ENCODE measurements at places on chromosomes 6 and 20.

GRCh38 chr6:57108691-57109090, 18.7 kb downstream of the ZNF451 start:
- no peak for DNase-seq
- H3K27ac ChIP-seq = no peak overlapping the region
- H3K4me1 ChIP-seq = no peaks in the 10 kb centered on the region
- H3K36me3 ChIP-seq = peaks cover 5% of the 10 kb centered on the region
- no peaks in the 10 kb centered on the region for H3K27me3 ChIP-seq
- H3K4me3 ChIP-seq = no peak overlapping the region

GRCh38 chr6:154543628-154544027, 33.1 kb upstream of the CNKSR3 start:
- H3K4me3 ChIP-seq = no peak overlapping the region
- peaks cover 21% of the 10 kb centered on the region for H3K4me1 ChIP-seq
- DNase-seq = no peak
- H3K36me3 ChIP-seq = no peaks in the 10 kb centered on the region
- no peak overlapping the region for H3K27ac ChIP-seq

- no peak overlapping the region for H3K4me3 ChIP-seq
- H3K27me3 ChIP-seq = peaks cover 60% of the 10 kb centered on the region
- H3K36me3 ChIP-seq = no peaks in the 10 kb centered on the region
- no peak overlapping the region for H3K27ac ChIP-seq
Measured at GRCh38 chr6:7730784-7731227, 4.9 kb downstream of the BMP6 start.

GRCh38 chr6:122347280-122347679, 52.2 kb upstream of the HSF2 start:
- H3K4me1 ChIP-seq = no peaks in the 10 kb centered on the region
- no peaks in the 10 kb centered on the region for H3K27me3 ChIP-seq
- no peak overlapping the region for H3K4me3 ChIP-seq

- no peaks in the 10 kb centered on the region for H3K36me3 ChIP-seq
- no peaks in the 10 kb centered on the region for H3K27me3 ChIP-seq
- H3K27ac ChIP-seq = no peak overlapping the region
Measured at GRCh38 chr6:158358450-158359077, 46.3 kb downstream of the TULP4 start.

DNA sequence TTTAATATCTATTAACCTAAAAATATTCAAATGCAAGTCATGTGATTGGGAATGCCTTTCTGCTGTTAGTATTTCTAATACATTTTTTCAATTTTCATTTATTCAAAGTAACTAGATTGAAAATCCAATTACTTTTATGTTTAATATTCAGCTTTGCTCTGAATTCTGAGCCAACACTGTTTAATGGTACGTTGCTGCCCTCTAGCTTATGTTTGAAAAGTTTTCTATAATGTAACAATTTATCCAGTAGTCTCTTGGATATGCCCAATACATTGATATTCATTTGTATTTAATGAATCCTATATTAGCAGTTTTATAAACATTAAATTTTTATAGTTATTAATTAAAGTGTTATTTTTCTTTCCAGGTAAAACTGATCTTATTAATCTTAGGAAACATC, 47.4 kb downstream of the LGSN start:
- H3K4me3 ChIP-seq = no peak overlapping the region
- no peaks in the 10 kb centered on the region for H3K27me3 ChIP-seq
- no peak overlapping the region for H3K27ac ChIP-seq
- H3K4me1 ChIP-seq = no peaks in the 10 kb centered on the region
- H3K36me3 ChIP-seq = no peaks in the 10 kb centered on the region
- peak; percentile 46 for DNase-seq

- DNase-seq = no peak
- H3K4me1 ChIP-seq = no peaks in the 10 kb centered on the region
- H3K27me3 ChIP-seq = no peaks in the 10 kb centered on the region
- no peak overlapping the region for H3K4me3 ChIP-seq
Measured at GRCh38 chr6:91198588-91199255, 611.9 kb upstream of the MAP3K7 start.

DNA sequence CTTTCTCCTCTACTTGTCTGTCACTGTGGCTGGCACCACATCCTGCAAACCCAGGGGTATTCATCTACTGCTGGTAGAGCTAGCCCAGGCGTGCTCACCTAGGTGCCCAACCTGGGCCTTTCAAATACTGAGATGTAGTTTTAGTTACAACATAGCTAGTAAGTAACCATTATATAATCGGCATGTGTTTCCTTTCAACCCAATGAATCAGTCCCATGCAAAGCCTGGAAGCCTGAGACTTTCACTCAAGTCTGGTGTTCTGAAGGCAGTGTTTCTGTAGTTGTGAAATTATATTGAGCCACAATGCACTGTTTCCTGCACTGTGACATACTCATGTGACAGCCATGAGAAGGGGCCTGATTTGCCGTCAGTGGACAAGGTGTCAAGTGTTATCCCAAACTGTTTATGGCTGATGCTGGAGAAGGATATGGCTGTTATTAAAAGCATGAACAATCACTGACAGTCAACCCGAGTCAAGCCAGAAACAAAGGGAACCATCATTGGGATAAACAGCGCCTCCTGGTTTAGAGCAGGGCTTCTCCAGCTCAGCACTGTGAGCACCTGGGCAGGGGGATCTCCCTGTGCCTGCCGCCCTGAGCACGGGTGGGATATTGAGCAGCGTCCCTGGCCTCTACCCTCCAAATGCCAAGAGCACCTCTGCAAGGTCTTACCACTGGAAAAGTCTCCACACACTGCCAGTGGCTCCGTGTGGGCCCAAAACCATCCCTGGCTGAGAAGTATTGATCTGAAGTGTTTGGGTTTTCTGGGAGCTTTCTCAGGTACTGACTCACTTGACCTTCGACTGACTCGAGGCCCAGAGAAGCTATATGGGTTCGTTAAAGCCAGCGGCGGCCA, 1.6 kb downstream of the PSMA7 start:
- peaks cover 13% of the 10 kb centered on the region for H3K4me1 ChIP-seq
- H3K27me3 ChIP-seq = no peaks in the 10 kb centered on the region
- H3K27ac ChIP-seq = no peak overlapping the region

- H3K27me3 ChIP-seq = no peaks in the 10 kb centered on the region
- H3K27ac ChIP-seq = no peak overlapping the region
- H3K36me3 ChIP-seq = no peaks in the 10 kb centered on the region
- H3K4me1 ChIP-seq = no peaks in the 10 kb centered on the region
- no peak overlapping the region for H3K4me3 ChIP-seq
Measured at GRCh38 chr6:69933239-69933638, 66.9 kb downstream of the COL19A1 start.

DNA sequence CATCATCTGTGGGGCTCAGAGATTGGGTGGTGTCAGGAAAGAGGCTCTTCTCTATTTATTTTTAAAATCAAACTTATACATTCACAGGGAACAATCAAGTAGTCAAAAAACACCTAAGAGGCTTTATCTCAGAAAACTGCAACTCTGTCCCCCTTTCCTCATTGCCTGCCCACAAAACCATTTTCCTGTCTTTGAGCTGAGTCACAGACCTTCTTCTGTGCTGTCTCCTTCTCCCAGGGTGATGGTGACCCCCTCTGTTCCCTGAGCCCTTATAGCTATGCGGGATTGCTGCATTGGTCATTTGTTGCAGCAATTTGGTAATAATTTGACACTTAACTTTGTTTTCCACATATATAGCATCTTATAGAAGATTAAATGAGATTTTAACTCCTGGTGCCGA, 195.2 kb upstream of the PROKR2 start:
- no peaks in the 10 kb centered on the region for H3K4me1 ChIP-seq
- no peak for DNase-seq
- no peaks in the 10 kb centered on the region for H3K27me3 ChIP-seq
- H3K4me3 ChIP-seq = no peak overlapping the region
- H3K36me3 ChIP-seq = no peaks in the 10 kb centered on the region
- H3K27ac ChIP-seq = no peak overlapping the region

DNA sequence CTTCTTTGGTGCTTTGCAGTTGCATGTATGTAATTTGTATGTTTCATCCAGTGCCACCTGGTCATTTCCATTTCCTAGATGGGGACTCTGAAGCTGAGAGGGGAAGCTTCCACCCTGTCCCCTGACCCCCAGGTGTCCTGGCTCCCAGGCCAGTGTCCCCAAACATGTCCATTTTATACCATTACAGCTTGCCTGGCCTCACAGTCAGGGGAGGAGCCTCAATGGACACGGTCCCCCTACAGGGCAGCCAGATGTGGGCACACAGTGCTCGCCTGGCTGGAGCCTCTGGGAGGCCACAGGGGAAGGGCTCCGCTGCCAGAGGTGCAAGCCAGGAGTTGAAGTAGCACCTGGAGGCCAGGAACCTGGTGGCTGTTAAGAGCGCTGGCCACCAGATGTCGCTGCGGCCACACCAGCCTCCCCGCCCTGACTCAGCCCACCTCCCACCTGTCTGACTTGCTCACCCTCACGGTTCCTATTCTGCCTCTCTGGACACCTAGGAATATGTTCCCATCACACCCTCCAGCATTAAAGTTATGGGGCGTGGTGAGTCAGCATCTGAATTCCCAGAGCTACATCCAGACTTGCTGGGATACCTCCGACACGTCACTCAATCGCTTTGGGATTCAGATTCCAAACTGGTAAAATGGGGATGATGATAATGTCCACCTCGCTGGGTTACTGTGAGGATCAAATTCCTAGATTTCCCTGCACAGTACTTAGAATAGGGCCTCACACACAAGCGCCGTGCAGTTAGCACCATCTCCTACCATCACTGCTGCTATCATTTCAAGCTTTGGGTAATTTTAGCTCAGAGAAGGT, 107.4 kb downstream of the SULF2 start:
- H3K36me3 ChIP-seq = no peaks in the 10 kb centered on the region
- H3K27ac ChIP-seq = no peak overlapping the region
- no peaks in the 10 kb centered on the region for H3K27me3 ChIP-seq
- peak; percentile 75 for DNase-seq

DNA sequence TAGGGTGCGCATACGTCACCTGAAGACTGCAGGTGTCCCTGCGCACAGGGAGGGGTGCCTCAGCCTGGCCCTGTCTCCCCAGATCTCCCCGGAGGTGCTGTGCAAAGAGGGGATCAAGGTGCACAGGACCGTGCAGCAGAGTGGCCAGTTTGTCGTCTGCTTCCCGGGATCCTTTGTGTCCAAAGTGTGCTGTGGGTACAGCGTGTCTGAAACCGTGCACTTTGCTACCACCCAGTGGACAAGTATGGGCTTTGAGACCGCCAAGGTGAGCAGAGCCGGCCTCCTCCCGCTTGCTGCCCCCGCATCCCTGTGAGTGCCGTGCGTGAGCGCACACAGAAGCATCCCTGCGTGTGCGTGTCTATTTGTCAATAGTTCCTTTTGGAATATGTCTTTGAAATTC, 150.7 kb downstream of the DTNBP1 start:
- DNase-seq = peak; percentile 50
- no peak overlapping the region for H3K27ac ChIP-seq
- H3K4me1 ChIP-seq = no peaks in the 10 kb centered on the region
- no peaks in the 10 kb centered on the region for H3K36me3 ChIP-seq
- no peaks in the 10 kb centered on the region for H3K27me3 ChIP-seq
- H3K4me3 ChIP-seq = no peak overlapping the region

GRCh38 chr20:59813948-59814839, 119.2 kb downstream of the SYCP2 start:
- no peak overlapping the region for H3K27ac ChIP-seq
- H3K36me3 ChIP-seq = no peaks in the 10 kb centered on the region
- no peaks in the 10 kb centered on the region for H3K27me3 ChIP-seq

- no peaks in the 10 kb centered on the region for H3K27me3 ChIP-seq
- H3K27ac ChIP-seq = no peak overlapping the region
- no peaks in the 10 kb centered on the region for H3K36me3 ChIP-seq
- H3K4me1 ChIP-seq = peaks cover 6% of the 10 kb centered on the region
Measured at GRCh38 chr6:119237177-119237715, 112.3 kb downstream of the MAN1A1 start.

GRCh38 chr6:3433005-3433404, 23.8 kb downstream of the SLC22A23 start:
- H3K4me3 ChIP-seq = no peak overlapping the region
- H3K36me3 ChIP-seq = no peaks in the 10 kb centered on the region
- peaks cover under 1% of the 10 kb centered on the region for H3K4me1 ChIP-seq
- no peak for DNase-seq

GRCh38 chr6:3977875-3978711, 100.8 kb downstream of the FAM217A start:
- H3K4me1 ChIP-seq = no peaks in the 10 kb centered on the region
- H3K27me3 ChIP-seq = no peaks in the 10 kb centered on the region
- no peak overlapping the region for H3K27ac ChIP-seq
- H3K4me3 ChIP-seq = no peak overlapping the region
- H3K36me3 ChIP-seq = peaks cover 5% of the 10 kb centered on the region

DNA sequence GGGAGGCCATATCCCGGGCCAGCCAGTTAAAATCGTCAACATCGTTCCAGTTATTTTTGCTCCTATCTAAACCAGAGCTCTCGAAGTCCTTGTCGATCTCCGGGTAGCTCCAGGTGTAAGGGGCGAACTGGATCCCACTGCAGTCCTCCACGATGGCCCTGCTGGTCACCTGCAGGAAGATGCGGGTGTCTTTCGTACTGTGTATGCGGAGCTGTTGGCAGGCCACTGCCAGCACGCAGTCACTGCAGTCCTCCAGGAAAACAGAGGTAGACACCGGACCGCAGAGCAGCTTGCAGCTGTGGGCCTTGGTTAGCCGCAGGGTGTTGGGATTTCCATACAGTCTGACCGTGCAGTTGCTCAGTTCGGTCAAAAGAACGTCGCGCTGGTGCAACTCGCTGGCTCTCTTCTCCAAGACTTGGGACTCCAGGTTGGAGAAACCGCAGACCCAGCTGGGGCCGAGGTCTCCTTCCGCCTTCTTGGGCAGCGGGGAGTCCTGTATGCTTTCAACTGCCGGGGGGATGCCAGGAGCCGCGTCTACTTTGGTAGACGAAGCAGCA, 742 bp downstream of the TBCC start:
- H3K27ac ChIP-seq = peak overlapping the region; percentile 34
- H3K27me3 ChIP-seq = no peaks in the 10 kb centered on the region
- H3K36me3 ChIP-seq = no peaks in the 10 kb centered on the region
- peaks cover 15% of the 10 kb centered on the region for H3K4me1 ChIP-seq

DNA sequence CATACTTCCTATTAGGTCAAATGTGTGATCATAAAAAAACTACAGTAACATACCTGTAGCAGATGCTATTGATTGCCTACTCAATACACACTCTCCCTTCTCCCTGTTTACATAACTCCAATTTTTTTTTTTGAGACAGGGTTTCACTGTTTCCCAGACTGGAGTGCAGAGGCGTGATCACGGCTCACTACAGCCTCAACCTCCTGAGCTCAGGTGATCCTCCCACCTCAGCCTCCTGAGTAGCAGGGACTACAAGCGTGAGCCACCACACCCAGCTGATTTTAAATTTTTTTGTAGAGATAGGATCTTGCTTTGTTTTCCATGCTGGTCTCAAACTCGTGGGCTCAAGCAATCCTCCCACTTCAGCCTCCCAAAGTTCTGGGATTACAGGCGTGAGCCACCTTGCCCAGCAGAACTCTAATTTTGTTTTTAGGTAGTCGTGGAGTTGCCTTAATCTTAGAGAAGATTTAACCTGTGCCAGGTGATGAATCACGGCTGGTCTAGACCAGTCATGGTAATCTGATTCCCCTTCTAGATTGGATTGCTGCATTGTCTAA, 14.0 kb upstream of the KIF3B start:
- no peak for DNase-seq
- H3K4me3 ChIP-seq = no peak overlapping the region
- no peaks in the 10 kb centered on the region for H3K27me3 ChIP-seq
- H3K36me3 ChIP-seq = no peaks in the 10 kb centered on the region
- no peak overlapping the region for H3K27ac ChIP-seq
